ENCODE measurements at places on chromosomes 16 and 17.

- no peak for DNase-seq
- peak overlapping the region; percentile 91 for H3K27ac ChIP-seq
- H3K36me3 ChIP-seq, result 0 out of 2 replicates have a peak, but pooled peaks cover 1% of the 10 kb centered on the region
- H3K27me3 ChIP-seq, result no peaks in the 10 kb centered on the region
- peaks cover 56% of the 10 kb centered on the region for H3K4me1 ChIP-seq
Observed at GRCh38 chr16:80994451-80994850, 12.2 kb downstream of the CMC2 start.

DNA sequence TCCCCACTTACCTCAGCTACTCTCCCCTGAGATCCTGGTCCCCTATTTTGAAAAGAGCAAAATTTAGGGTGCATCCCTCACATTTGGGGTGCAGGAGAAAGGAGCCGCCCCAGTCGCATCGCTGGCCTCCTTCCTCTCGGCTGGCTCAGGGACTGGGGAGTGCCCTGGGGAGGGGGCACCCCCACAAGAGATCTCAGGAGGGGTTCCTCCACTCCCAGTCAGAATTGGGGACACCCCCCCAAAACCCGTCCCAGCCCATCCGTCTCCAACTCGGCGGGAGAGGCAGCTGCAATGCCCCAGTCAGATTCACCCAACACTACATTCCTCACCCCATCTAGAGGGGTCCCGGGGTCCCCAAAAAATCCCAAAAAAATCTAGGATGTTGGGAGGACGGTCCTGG is 3.5 kb upstream of the BCL6B start:
- no peak overlapping the region for H3K4me3 ChIP-seq
- no peaks in the 10 kb centered on the region for H3K27me3 ChIP-seq
- no peak for DNase-seq
- H3K27ac ChIP-seq, result no peak overlapping the region
- no peaks in the 10 kb centered on the region for H3K4me1 ChIP-seq
- peaks cover 1% of the 10 kb centered on the region for H3K36me3 ChIP-seq

GRCh38 chr16:53542283-53542682 is 39.3 kb upstream of the AKTIP start:
- 0 out of 2 replicates have a peak, but pooled peaks cover 4% of the 10 kb centered on the region for H3K4me1 ChIP-seq
- no peak for DNase-seq
- H3K4me3 ChIP-seq, result no peak overlapping the region
- H3K27me3 ChIP-seq, result no peaks in the 10 kb centered on the region

- no peaks in the 10 kb centered on the region for H3K27me3 ChIP-seq
- DNase-seq, result peak; percentile 65
- no peaks in the 10 kb centered on the region for H3K4me1 ChIP-seq
Observed at GRCh38 chr16:49350265-49351095, 23.1 kb upstream of the C16orf78 start.

- H3K27me3 ChIP-seq, result no peaks in the 10 kb centered on the region
- H3K27ac ChIP-seq, result peak overlapping the region; percentile 48
- no peak overlapping the region for H3K4me3 ChIP-seq
Observed at GRCh38 chr16:2015117-2015946, 4.3 kb upstream of the NPW start.

DNA sequence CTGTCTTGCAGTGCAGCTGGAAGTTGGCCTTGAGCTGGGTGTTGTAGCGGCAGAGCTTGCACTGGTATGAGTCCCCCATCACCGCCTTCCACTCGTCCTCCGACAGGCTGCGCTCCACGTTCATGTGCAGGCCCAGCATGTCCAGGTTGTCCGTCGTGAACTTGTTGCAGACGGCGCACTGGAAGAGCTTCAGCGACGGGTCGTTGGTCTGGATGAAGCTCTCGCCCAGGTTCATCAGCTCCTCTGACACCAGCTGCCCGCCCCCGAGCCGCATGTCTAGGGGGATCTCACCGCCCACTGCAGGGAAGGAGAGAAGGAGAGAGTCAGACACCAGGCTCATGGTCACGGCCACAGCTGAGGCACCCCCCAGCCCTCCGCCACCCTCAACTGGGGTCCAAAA is 97.3 kb downstream of the ZFHX3 start:
- no peak overlapping the region for H3K4me3 ChIP-seq
- peaks cover 18% of the 10 kb centered on the region for H3K4me1 ChIP-seq
- no peaks in the 10 kb centered on the region for H3K27me3 ChIP-seq
- no peak for DNase-seq
